ENCODE measurements at places on chromosomes 4 and X.

DNA sequence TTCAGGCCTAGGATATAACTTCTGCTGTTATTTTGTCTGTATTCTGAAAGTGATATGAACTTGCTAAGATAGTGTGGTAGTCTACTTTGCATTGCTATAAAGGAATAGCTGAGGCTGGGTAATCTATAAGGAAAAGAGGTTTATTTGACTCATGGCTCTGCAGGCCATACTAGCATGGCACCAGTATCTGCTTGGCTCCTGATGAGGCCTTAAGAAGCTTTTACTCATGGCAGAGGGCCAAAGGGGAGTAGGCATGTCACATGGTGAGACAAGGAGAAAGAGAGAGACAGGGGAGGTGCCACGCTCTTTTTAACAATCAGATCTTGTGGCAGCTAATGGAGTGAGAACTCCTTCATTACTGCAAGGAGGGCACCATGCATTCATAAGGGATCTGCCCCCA is 247.3 kb downstream of the GPAT3 start:
- DNase-seq = no peak

GRCh38 chrX:20471483-20471882 is 204.8 kb upstream of the RPS6KA3 start:
- DNase-seq = no peak

DNA sequence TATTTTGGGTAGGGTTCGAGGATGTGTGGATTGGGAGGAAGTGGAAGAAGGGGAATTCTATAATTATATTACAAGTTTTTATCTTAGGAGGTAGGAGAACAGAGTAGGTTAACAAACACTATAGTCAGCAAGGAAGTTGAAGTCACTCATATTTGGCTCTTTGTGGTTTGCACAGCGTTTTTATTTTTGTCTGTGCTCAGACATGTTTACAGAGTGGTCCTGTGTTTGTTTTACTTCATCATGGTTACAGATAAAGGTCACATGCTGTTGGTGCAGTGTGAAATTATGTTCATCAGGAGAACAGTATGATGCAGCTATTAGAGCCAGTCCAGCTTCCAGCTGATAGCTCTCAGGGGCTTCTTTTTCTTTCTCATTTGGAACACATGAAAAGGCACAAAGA is 299.9 kb upstream of the SFRP2 start:
- DNase-seq = no peak

DNA sequence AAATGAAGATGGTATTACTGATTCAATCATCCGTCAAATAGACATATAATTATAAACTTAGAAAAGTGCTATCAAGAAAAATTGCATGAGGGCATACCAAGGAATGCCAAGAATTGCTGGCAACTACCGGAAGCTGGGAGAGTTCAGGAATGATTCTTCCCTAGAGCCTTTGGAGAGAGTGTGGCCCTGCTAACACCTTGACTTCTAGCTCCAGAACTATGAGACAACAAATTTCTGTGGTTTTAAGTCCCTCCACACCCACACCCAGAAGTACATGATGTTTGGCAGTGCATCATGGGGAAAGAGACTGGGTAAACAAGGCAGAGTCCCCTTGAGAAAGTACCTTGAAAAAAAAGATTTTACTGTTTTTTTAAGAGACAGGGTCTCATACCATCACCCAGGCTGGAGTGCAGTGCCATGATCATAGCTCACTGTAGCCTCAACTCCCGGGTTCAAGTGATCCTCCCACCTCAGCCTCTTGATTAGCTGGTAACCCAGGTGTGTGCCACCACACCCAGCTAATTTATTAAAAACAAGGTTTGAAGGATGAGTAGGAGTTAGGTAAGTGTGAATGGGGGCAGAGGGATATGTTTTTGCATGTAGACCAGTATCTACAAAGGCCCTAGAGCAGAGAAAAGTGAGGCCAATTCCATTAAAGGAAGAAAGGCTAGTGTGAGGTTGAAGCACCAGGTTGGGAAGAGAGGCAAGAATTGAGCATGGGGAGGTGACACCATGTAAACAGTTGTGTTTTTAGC is 53.1 kb downstream of the GSX2 start:
- no peak for DNase-seq

GRCh38 chrX:66676990-66677389 is 38.1 kb upstream of the EDA2R start:
- DNase-seq = no peak

GRCh38 chr4:34202154-34202553 is 2042.2 kb downstream of the ARAP2 start:
- no peak for DNase-seq
